ENCODE measurements at places on chromosomes 2 and 18.
A peak's percentile ranks its signal among the peaks of the same experiment; 100 is the strongest.

GRCh38 chr2:19631871-19632270 lies 269.9 kb downstream of the TTC32 start:
- no peak for DNase-seq
- H3K36me3 ChIP-seq: no peaks in the 10 kb centered on the region
- no peaks in the 10 kb centered on the region for H3K4me1 ChIP-seq
- no peak overlapping the region for H3K27ac ChIP-seq
- no peaks in the 10 kb centered on the region for H3K27me3 ChIP-seq
- H3K4me3 ChIP-seq: no peak overlapping the region

DNA sequence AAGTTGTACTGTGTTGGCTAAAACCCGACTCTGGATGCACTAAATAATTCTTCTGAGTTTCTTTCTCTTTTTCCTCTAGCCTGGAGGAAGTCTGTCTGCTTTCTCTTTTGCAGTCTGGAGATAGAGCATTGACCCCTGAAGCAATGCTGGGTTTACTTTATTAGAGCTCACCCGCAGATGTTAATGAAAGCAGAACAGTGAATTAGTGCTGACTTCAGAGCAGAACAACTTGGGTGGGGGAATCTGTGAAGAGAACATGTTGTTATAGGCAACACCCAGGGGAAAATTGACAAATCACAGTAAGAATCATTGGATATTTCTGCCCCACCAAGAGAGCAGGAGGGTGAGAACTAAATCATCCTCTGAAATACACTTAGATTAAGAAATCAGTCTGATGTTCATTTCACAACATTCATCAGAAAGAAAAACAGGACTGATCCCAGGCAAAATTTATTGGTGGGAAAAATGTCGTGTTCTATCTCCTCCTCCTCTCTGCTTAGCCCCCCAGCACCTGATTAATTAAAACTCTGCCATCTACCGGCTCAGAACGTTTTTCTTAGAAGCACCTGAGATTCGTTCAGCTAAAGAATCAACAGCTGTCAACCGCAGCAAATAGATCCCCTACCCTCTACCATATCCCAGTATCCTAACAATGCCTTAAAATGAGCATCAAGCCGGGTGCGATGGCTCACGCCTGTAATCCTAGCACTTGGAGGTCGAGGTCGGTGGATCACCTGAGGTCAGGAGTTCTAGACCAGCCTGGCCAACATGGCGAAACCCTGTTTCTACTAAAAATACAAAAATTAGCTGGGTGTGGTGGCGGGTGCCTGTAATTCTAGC lies 165.1 kb downstream of the FMNL2 start:
- H3K4me1 ChIP-seq: peaks cover 74% of the 10 kb centered on the region
- peak; percentile 73 for DNase-seq
- no peaks in the 10 kb centered on the region for H3K36me3 ChIP-seq
- no peaks in the 10 kb centered on the region for H3K27me3 ChIP-seq

DNA sequence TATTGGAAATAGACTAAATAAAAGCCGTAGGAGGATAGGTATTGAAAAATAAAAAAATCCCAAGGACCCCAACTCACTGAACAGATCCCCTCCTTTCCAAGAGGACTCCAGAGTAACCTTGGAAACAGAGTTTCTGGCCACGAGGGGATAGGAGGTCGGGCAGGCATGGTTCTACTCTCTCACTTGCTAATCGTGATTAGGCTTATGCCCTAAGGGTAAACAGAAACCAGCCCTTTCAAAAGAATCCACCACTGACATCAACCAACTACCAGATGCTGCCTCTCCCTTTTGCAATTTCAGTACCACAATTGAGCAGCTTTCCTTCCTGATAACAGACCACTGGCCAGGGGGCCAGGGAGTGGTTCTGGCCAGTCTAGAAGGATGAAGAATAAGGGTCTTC lies 477.8 kb downstream of the EIPR1 start:
- no peak overlapping the region for H3K27ac ChIP-seq
- H3K36me3 ChIP-seq: no peaks in the 10 kb centered on the region
- no peak for DNase-seq

- no peaks in the 10 kb centered on the region for H3K4me1 ChIP-seq
- no peaks in the 10 kb centered on the region for H3K36me3 ChIP-seq
- no peak for DNase-seq
- no peaks in the 10 kb centered on the region for H3K27me3 ChIP-seq
- H3K4me3 ChIP-seq: no peak overlapping the region
Measured at GRCh38 chr2:166792808-166793207, 95.5 kb upstream of the XIRP2 start.

DNA sequence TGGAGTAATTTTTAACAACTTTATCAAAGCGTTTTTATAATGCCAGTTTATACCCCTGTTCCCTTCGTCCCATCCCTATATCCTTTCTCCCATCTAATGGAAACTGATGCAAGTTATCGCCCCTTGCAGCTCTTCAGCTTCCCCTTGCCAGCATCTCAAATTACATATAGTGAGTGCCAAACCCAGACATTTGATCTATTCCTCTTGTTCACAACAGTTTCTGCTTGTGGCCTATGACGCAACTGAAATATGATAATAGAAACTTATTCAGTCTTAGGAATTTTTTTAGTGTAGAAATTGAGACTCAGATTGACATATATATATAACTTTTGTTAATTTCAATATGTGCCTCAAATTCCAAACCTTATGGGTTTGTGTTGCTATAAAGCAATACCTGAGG lies 562.2 kb upstream of the VWC2L start:
- H3K27me3 ChIP-seq: no peaks in the 10 kb centered on the region
- no peaks in the 10 kb centered on the region for H3K4me1 ChIP-seq
- DNase-seq: no peak
